ENCODE measurements at places on chromosomes 2 and 18.
A peak's percentile ranks its signal among the peaks of the same experiment; 100 is the strongest.

DNA sequence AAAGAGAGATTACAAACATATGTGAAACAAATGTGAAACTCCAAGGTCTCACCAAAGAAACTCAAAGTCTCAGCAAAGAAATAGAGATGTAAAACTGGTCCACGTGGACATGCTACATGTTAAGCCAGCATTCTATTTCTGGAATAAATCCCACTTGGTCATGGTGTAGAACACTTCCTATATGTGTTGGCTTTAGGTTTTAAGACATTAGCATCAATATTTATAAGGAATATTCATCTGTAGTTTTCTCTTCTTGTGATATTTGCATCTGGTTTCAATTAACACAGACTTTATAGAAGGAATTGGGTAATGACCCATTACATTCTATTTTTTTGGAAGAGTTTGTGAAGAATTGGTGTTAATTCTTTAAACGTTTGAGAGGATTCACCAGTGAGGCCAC, 133.1 kb downstream of the COPS8 start:
- no peak for DNase-seq

DNA sequence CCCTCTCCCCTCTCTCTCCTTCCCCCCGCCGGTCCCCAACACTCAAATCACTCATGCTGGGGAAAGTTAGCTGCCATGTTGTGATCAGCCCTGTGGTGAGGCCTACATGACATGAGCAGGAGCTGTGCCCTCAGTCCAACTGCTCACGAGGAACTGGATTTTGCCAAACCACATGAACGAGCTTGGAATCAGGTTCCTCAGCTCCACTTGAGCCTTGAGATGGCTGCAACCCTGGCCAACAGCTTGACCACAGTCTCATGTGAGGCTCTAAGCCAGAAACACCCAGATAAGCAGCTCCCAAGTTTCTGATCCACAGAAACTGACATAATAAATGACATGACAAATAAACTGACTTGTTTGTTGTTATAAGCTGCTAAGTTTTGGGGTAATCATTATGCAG, 38.4 kb downstream of the ARL4C start:
- DNase-seq, result no peak

DNA sequence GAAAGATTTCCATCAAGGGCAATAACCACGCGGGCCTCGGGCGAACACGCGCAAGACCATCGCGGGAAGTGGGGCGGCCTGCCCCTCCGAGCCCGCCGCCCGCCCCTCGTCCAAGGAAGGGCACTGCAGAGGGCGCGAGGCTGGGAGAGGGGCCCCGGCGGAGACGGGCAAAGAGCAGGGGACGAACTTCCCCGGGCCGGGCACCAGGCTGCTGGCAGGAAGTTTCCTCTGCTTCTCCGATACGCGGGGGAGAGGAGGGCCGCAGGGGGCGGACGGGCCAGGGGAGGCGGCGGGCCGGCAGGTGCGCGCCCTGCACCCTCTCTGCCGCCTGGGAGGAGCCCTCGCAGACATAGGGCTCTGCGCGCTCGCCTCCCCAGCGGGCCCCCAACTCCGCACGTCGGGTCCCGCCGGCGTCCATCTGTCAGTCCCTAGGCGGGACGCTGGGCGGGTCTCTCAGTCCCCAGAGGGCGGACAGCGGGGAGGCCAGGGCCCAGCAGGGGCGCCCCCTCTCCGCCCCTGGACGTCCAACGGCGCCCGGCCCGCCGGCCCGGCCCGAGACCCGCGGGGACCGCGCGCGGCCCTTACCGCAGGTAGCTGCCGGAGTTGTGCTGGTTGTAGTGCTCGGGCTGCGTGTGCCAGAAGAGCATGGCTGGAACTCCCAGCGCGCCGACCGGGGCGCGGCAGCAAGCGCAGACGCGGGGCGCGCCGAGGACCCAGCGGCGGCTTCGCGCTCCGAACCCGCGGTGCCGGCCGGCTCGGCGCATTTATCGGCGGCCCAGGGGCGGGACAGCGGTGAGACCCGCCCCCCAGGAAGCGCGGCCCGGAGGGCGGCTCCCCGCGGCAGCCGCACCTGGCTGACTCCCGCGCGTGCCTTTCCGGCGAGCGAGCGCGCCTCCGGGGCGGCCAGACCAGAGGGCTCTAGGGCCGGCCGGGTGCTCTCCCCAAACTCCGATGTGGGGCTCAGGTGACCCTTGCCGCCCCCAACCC, at the start of gene TFCP2L1:
TSS of gene TFCP2L1 (minus strand) at position 740 of the 987 bp plus-strand sequence. CDS start at position 647, 93 bp downstream.
- peak; percentile 78 for DNase-seq

DNA sequence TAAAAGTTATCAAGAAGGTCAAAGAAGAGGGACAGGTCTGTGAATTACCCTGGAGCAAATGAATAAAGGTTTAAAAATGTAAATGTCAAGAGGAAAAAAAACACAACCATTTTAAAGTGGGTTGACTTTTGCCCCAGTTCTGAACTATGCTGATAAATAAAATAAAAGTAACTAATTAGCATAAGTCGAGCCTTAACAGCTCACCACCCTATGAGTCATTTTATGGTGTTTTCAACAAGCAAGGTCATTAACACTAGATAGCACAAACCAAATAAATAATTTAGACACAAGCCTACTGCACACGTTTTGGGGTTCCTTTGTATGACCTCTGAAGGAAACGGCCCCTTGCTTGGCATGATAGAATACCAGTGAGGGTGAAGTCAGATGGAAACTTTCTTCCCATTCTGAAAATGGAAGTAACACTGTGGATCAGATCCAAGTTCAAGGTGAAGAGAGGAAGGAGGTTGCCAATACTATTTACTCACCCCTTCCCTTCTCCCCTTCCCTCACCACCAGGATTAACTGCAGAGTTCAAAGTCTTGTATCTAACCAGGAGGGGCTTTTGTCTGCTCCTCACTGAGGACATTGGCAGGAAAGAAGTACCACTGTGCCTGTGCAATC, 380.0 kb upstream of the ACVR2A start:
- DNase-seq, result no peak

DNA sequence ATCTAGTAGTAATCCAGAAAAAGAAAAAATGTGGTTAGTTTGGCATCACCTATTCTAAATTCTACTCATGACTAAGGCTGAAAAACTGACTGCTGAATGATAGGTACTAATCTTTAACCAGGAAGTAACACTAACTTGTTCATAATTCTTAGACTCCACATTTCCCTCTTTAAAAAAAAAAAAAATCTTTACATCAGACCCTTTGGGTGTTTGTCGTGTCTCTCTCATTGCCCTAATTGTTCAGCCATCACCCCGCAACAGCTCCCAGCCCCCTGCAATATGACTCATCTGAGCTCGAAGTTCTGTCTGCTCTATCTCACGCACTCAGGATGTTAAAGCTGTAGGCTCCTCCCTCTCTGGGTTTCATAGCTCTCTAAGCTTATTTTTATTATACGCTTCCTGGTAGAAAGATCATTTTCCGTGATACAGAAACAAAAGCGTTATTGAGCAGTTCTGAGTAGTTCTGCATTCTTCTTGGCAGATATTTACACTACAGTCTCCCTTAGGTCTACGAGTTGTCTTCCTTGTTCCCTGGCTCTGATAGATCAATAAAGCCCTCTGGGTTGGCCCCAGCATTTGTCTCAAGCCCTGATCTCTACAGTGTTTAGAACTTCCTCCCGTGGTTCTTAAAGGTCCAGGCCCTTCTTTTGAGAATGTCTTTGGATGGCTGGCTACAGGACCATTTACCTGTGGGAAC, 95.6 kb downstream of the TNFRSF11A start:
- DNase-seq, result peak; percentile 45

DNA sequence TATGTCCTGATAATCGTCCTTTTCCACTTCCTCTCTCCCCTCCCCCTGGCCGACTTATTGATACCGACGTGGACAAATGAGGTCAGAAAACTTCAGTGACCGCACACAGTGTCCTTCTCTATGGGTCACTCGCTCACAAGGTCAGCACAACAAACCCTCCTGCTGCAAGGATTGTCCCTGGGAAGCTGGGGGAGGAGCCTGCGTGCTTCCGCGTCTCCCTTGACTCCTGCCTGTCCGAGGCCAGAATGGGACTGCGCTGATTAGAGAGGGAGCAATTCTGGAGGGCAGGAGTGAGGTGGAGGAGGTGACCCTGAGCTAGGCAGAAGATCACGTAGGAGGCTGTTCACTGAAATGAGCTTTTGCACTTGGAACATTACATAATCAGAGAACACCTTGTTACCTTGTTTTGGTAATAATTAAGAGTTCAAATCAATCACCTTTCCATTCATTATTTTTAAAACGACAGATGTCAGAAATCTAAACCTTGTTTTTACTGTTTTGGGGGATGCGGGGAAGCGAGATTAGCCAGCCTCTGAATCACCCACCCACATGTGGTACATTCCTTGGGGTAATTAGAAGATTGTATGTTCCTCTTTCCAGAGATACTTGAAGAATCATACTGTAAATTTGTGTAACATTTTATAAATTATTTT, 70.6 kb downstream of the CTAGE1 start:
- no peak for DNase-seq

DNA sequence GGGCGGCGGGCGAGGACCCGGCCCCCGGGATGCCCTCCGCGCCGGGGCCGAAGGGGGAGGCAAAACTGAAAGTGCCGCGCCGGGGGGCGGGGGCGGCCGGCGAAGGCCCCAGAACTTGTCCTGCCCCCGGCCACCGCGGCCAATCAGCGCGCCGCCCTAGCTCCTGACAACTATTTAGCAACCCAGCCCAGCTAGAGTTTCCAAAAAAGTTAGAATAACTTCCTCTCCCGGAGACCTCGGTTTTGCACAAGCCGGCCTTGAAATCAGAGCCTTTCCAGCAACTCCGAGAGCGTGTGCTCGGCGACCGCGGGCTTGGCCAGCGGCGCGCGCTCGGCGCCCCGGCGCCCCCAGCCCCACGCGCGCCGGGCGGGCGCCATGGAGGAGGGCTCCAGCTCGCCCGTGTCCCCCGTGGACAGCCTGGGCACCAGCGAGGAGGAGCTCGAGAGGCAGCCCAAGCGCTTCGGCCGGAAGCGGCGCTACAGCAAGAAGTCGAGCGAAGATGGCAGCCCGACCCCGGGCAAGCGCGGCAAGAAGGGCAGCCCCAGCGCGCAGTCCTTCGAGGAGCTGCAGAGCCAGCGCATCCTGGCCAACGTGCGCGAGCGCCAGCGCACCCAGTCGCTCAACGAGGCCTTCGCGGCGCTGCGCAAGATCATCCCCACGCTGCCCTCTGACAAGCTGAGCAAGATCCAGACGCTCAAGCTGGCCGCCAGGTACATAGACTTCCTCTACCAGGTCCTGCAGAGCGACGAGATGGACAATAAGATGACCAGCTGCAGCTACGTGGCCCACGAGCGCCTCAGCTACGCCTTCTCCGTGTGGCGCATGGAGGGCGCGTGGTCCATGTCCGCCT, at the start of gene TWIST2:
TSS of gene TWIST2 (plus strand) at position 245 of the 850 bp plus-strand sequence. CDS start at position 376, 131 bp downstream.
- DNase-seq, result no peak

- DNase-seq, result no peak
Measured at GRCh38 chr2:117091041-117091837, 723.3 kb upstream of the DDX18 start.

- no peak for DNase-seq
Measured at GRCh38 chr2:12767996-12768624, 51.4 kb downstream of the TRIB2 start.
